ENCODE measurements at places on chromosomes 16 and 17.

DNA sequence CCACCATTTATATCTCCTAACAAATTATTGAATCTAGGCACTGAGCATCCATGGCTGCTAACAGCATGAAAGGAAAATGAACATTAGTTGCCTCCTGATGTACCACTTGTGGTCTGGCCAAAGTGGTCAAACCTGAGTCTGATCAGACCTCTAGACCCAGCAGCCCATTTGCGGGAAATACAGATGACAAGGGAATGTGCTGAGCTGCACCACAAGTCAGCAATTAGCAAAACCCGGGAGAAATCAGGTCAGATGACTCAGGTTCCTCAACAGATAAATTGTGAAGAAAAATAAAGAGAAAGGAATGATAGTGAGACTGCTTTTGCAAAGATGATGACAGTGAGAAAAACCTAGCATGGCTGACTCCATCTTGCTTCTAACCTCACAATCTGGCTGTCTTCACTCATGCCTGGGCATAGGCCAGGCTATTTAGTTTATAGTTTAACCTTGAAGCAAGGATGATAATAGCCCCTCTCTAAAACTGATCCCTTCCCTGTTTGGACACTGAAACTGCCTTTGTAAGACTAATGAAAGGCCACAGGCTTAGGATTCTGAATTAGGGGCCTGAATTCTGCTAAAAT lies 142.7 kb upstream of the ASIC2 start:
- no peak for DNase-seq

GRCh38 chr17:38911081-38911730 lies 14.2 kb upstream of the LASP1NB start:
- DNase-seq = no peak

DNA sequence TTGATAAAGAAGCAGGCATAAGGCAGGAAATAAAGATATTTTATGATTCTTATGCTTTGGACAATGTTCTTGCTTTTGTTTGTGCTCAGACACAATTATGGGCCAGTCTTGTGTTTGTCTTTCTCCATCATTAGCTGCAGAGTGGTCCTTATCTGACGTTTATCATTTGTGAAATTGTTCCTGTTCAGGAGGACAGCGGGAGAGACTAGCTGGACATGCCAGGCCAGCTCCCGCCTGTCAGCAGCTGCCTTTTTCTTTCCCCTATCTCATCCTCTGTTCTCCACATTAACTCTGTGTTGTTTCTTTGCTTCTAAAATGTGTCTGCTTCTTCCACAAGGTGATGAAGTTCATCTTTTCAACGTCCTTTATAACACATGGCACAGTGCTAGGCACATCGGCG lies 333.5 kb downstream of the NPIPA8 start:
- no peak for DNase-seq

- DNase-seq = no peak
Measured at GRCh38 chr17:61240851-61241468, 158.7 kb upstream of the TBX2 start.

DNA sequence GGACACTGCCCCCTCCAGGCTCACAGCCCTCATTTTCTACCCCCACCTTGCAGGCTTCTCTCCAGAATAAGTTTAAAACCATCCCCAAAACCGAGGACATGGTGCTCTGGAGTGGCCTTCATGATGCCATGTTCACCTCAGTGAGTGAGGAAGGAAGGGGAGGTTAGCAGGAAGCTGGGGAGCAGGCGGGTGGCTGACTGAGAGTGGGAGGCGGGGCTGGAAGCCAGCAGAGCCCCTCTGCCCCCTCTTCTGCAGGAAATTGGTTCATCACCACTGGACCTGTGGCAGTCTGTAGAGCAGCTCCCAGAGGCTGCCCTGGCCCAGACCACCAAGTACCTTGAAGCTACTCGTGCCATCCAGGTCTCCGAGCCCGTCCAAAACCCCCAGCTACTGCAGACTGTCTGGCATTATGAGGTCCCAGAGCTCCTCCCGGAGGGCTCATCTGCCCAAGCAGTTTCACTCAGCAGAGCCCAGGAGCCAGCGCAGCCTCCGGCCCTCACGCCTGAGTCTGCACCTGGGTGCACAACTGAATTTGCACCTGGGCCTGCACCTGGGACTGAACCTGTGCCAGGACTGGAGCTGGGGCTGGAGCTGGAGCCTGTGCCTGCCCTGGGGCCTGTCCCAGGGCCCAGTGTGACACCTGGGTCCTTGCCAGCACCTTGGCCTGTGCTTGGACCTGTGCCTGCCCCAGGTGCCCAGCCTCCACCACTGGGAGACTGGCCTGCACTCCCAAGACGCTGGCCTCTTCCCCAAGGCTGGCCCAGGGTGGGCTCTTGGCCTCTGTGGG lies 19.0 kb downstream of the C16orf96 start:
- no peak for DNase-seq

DNA sequence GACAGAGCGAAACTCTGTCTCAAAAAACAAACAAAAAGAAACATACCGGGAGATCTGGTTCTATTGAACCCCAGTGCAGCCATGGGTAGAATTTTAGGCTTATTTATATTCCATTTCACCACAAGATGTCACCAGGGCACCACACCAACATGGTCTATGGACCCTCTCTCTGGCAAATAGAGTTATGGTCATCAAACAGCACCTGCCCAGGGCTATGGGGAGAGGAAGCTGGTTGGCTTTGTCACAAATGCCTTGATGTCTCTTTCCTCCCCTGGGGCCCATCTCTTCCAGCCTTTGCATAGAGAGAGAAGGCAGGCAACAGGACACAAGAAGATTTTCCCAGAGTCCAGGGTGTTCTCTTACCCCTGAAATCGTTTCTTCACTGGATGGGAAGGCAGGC lies 128.4 kb downstream of the WWOX start:
- DNase-seq = no peak

GRCh38 chr17:67544364-67544955 lies 167.4 kb downstream of the PITPNC1 start:
- no peak for DNase-seq

- DNase-seq = no peak
Measured at GRCh38 chr17:31313982-31314781, at the start of gene EVI2B. Gene EVI2B, minus strand, starts transcription at chr17:31314054. Its CDS starts 8,445 bp downstream, at chr17:31305609.

DNA sequence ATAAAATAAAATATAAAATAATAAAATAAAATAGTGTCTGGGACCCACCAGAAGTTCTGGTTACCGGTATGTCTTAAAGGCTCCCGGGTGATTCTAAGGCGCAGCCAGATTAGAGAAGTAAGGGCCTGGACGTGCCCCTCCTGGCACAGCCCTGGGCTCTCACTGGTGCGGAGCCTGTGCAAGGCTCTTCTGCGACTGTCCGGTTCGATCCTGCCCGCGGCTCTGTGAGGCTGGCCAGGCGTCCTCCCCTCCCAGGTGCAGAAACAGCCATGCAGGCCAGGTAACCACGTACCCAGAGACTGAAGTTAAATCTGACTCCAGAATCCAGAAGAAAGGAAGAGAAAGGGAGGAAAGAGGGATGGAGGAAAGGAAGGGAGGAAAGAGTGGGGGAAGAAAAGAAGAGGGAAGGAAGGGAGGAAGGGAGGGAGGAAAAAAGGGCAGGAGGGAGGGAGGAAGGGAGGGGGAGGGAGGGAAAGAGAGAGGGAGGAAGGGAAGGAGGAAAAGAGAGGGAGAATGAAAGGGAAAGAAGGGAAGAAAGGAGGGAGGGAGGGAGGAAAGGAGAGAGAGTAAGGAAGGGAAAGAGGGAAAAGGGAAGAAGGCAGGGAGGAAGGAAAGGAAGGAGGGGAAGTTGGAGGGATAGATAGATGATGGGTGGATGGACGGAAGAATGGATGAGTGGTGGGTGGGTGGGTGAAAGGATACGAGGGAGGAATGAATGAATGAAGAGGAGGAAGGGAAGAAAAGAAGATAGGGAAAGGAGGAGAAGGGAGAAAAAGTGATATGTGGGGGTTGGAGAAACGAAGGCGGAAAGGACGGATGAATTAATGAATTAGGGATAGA lies 42.3 kb downstream of the C16orf82 start:
- no peak for DNase-seq

GRCh38 chr16:22989598-22989997 lies 159.7 kb downstream of the USP31 start:
- DNase-seq = no peak

- no peak for DNase-seq
Measured at GRCh38 chr16:1198194-1198593, 26.9 kb downstream of the TPSG1 start.

GRCh38 chr16:76749780-76750375 lies 441.1 kb upstream of the MON1B start:
- no peak for DNase-seq

DNA sequence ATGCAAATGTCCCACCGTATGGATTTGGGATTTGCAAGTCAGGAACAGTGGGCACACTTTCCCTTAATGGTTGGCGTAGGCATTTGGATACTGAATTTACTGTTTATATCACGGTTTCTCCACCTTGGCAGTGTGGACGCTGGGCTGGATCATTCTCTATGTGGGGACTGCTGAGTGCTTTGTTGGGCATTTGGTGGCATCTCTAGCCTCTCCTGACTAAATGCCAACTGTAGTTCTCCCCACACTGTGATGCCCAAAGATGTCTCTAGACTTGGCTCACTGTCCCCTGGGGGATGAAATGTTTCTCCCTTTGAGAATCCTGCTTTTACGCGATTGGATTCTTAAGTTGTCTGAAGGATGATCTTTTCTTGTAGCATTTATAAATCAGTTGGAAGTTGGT lies 49.0 kb downstream of the RBFOX1 start:
- DNase-seq = no peak

GRCh38 chr16:78775161-78775561 lies 675.7 kb downstream of the WWOX start:
- no peak for DNase-seq

GRCh38 chr17:178292-179065 lies 3.0 kb downstream of the DOC2B start:
- no peak for DNase-seq

GRCh38 chr17:72565758-72566157 lies 444.9 kb downstream of the SOX9 start:
- no peak for DNase-seq

- no peak for DNase-seq
Measured at GRCh38 chr17:14760719-14761411, 460.0 kb downstream of the HS3ST3B1 start.

- no peak for DNase-seq
Measured at GRCh38 chr16:68179196-68179795, 56.6 kb downstream of the ESRP2 start.

DNA sequence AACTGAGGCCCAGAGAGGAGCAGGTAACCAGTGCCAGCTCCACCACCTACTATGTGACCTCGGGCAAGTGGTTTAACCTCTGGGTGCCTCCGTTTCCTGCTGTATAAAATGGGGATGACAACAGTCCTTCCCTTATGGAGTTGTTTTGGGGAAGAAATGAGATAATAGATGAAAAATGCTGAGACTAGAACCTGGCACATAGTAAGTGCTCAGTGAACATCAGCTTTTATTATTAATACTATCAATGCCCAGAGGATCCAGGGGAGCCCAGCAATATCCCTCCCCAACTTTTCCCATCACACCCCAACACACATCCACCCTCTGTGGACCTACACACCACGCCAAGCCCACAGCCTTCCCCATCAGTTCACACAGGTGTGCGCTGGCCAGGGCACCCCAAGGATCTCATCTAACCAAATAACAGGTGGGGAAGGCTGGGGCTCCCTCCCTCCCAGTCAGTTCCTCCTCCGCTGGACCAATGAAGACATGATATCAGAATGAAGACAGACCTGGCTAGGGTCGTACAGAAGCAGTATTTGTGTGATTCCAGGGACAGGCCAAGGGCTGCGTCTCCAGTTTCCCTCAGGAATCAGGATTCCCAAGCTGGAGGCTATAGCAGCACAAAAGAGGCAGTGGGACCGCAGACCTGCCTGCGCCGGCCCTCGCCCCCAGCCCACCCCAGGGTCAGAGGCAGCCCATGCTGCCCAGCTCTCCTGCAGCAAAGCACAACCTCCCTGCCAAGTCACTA lies 1.8 kb downstream of the ATP2A3 start:
- no peak for DNase-seq

DNA sequence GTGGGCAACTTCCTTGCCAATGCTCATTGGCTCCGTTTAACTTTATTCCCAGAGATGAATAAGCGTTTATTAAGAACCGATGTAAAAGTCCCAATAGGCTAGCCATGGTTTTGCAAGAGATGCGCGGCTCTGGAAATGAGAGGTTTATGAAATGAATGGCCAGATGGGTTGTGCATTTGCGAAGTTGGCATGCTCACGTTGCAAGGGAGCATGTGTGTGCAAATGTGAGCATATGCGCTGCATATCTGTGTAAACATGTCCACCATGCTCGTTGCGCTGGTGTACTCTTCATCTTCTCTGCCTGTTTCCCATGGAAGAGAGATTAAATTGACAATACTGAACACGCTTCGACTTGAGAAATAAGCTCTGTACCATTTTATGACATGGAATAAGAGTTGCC lies 848.6 kb upstream of the RBFOX1 start:
- DNase-seq = no peak

DNA sequence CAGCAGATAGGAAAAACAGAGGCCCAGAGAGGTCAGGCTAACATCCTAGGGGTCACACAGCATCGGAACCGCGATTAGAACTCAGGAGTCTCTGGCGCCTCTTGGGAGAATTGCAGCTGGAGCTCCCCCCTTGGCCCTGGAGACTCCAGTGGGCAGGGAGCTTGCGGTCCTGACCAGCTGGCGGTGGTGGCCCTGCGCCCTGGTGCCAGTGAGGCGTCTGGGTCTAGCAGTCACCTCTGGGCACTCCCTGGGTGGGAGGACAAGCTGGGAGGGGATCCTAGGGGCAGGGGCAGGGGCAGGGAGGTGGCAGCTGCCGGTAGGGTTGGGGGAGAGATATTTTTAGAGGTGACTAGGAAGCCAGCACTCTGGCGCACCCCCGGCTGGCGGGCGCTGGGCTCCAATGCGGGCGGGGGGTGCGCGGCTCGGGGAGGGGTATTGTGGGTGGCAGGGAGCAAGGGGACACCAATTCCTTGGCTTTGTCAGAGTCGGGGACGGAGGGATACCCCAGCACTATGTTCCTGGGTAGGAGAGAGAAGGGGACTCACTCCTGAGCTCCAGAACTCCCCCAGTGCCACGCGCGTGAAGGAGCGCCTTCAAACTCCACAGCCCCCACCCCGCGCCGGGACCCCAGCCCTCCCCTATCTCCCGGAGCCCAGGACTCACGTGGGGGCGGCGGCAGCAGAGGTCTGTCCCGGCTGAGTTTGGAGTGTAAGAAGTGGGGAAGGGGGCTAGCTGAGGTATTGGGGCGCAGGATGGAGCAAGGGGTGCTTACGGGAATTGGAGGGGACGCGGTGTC lies 584 bp downstream of the PHOSPHO1 start:
- DNase-seq = no peak

DNA sequence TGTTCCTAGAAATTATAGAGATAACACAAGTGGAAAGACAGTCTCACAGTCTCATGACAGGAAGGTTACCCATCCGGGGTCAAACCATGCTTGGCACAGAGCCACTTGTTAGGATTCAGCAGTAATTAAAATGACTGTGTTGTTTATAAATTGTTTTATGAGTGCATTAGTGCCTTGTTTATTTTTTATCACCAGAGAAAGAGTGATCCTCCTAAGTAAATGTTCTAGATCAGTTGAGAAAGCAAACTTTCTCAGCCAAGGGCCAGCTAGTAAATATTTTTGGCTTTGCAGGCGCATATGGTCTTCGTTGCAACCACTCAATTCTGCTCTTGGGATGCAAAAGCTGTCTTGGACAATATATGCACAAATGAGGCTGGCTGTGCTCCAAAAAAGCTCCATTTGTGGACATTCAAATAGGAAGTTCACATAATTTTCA lies 253.9 kb upstream of the CACNG5 start:
- DNase-seq = no peak
